ENCODE measurements at places on chromosomes 13 and 19.

GRCh38 chr19:44839276-44839675 lies 6.8 kb upstream of the NECTIN2 start:
- no peak for DNase-seq

- no peak for DNase-seq
These were observed 59.3 kb downstream of the TSHZ3 start for GRCh38 chr19:31289976-31290375.

- DNase-seq = no peak
These were observed 12.7 kb downstream of the KLHL26 start for GRCh38 chr19:18649371-18650020.

DNA sequence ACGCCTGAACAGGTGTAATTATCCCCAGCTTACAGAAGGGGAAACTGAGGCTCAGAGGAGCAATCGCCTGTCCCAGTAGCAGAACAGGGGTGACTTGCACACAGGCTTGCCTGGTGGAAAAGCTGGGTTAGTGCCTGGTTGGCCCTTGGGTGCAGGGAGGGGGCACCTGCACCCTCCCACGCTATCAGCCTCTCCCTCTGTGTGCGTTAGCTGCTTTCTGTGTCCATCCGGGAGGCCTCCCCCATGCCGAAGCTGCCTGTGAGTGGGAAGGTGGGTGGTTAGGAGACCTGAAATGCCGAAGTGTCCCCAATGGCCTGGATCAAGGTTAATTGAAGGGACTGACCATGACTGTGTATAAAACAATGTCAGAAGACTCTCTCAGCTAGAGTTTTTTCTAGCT lies 295.0 kb downstream of the ZNF536 start:
- DNase-seq = no peak

DNA sequence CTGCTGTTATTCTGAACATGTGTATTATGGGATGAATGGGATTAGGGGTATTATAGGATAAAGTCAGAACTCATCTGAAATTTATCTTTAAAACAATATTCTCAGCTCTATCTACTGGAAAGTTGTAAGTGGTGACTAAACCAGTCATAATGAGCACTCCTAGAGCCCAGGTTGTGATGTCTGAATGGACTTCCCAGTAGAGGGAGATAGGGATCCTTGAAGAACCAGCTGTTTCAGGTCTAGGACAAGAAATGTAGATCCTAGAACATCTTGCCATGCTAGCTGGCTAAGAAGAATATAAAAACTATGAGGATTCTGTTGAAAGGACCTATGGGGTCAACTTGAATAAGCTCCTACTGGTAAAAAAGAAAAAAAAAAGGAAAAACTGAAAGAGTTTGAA lies 310.8 kb downstream of the SLC7A1 start:
- DNase-seq = no peak

DNA sequence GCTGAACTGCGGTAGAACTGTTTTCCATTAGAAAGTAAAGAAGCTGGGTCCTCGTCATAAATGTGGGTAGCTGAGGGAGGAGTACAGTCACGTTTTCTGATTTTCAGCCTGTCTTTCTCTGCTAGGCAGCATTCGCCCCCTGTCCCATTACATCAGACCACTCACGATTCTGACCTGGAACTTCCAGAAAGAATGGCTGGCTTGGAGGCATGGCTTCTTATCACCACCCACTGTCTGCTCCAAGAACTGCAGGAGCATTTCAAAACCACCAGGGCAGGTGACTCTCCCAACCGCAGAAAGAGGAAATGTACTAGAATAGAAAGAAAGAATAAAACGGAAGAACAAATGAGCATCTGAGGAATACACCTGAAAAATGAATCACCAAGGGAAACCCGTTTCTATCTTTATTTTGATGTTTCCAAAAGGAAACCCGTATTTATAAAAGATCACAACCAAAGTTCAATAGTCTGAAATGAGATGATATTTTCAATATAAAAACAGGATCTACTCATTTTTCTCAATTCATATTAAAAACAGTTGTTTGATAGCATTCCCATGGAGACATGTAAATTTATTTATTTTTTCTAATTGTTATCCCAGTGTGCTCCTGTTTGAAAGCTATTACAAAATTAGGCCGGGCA lies 22.1 kb upstream of the POMP start:
- DNase-seq = no peak

DNA sequence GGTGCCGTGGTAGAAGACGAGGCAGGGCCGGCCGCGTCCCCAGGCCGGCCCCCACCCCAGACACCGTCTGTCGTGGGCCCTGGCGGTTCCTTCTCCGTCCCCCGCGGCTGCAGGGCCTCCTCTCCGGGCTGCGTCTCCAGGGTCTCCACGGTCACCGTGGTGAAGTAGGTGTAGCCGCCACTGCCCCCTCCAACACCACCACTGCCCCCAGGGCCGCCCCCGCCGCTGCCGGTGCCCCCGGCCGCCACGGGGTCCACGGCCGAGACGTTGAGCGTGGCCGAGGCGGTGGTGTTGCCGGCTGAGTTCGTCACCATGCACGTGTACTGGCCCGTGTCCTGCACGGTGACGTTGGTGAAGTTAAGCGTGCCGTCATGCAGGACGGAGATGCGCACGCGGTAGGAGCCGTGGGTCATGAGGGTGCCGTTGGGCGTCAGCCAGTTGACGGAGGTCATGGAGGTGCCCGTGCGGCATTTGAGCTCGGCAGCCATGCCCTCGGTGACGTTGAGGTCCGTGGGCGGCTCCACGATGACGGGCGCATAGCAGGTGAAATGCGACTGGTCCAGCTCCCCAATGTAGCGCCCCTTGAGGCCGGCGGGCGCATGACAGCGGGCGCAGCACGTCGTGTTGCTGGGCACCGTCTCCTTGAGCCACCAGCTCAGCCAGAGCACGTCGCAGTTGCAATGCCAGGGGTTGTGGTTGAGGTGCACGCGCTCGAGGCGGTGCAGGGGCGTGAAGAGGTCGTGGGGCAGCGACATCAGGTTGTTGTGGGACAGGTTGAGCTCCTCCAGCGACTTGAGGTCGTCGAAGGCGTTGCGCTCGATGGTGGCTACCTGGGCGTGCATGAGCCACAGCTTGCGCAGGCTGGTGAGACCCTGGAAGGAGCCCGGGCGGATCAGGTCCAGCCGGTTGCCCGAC lies 4.6 kb upstream of the ASPDH start:
- no peak for DNase-seq

GRCh38 chr13:112267660-112268059 lies 108.5 kb upstream of the SPACA7 start:
- no peak for DNase-seq

DNA sequence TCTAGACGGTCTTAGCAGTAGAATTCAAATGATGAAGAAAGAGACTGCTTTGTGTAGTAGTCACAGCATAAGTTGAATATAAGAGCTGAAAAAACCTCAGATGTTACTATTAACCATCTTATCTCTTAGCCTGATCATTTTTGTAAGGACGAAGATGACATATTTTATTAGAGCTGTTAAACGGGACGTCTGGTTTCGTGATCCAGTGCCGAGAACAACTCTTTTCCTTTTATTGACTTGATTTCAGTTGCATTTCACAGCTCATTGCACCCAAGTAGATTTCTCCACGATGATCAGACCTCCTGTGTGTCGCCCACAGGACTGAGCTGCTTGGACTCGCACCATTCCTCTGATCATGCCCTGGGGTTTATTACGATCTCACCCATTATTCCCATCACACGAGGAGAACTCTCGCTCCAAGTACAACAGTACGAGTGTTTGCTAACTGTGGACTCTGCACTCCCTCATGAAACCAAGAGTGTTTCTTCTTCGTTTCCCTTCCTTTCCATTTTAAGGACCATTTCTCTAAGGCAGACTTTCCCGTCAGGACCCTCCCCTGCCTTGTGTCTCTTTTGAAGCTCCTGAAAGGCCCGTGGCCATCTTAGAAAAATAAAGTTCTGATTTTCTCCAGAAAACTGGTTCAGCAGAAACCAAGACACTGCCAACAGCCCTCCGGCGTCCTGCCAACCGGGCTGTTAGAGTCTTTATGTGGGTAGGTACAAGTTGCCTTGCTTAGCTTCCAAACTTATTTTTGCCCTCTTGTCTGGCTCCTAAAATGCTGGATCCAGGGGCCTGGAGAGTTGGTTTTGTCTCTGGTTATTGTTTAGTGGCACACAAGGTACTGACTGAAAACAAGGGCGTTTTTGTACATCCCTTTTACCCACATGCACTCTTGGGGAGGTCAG lies 48.2 kb upstream of the RNF113B start:
- no peak for DNase-seq

Data from cerebellar nuclear complex (tissue), 1 donor.